ENCODE measurements at places on chromosomes 11 and 22.

DNA sequence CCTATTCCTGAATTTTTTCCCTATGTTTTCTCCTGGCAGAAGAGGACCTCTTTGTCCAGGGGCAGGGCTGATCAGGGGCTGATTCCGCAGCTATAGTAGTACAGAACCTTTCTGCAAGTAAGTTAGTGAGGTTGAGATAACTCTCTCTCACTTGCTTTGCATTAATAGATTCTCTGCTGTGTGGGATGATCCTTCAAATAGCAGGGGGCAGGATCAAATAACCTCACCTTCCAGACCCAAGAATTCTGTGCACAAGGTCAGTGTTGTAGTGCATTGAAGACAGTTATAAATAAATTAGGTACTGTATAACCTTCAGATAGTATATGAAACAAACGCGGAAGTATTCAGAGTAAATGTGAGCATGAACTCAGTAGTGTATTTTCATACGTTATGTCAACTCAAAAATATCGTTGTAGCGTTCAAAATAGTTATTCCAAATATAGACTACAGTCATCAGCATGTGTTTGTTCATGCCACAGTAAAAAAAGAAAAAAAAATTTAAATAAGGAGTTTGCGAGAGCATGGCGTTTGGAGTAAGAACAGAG is 278 bp downstream of the MMP26 start:
- no peak for DNase-seq

DNA sequence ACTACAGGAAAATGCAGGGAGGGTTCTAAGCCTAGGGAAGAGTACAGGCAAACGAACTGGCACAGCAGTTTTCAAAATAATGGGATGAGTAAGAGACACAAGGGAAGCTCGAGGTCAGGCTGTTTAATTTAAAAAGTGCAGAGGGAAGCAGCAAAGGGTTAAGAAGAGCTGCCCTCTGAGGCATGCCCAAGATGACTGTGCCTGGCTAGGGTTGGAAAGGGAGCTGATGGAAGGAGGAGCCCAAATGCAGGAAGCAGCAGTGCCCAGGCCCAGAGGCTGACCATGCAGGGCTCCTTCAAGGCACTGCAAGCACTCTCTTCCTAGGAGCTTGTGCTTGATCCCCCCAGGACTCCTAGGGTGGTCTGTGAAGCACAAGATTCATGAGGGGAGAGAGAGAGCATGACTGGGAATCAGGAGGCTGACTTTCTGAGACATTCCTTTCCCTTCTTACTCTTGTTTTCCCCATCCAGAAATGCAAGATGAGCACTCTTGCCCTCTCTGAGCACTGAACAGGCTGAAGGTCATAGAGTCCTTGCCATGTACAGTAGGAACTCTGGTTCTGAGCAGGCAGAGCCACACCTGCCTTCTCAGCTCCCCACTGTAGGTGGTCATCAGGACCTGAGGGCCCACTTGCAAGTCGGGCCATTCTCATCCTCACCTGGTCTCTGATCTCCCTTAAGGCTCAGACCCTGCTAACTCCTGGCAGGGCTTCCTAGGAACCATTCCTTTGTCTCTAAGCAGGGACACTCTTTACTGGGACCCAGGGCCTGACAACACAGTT is 46.7 kb upstream of the DRD2 start:
- DNase-seq = no peak

DNA sequence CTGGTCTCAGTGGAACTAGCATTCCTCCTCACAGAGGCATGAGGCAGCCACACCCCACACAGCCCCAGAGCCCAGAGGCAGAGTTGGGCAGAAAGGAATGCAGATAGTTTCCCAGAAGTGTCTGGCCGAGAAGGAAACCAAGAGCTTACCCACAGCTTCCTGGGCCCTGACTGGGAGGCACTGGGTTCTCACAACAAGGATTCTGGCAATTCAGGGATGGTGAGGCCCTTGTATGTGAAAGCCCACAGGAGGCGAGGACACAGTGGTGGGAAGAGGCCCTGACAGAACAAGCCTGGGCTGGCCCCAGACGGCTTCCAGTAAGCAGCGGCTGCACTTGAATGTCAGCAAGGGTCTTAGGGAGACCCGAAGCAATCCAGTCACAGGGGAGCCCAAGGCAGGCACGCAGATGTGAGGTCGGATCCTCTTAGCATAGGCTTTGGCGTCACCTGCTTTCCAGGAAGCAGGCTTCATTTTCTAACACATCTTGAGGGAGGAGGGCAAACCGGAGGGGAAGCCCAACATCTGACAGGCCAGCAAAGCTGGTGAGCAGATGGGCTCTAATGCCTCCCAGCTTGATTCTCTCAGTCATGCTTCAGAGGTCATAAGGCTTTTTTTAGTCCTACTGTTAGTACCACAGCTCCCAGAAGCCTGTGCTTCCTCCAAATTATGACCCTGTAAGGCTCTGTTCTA is 78.3 kb upstream of the AKIP1 start:
- DNase-seq = no peak

DNA sequence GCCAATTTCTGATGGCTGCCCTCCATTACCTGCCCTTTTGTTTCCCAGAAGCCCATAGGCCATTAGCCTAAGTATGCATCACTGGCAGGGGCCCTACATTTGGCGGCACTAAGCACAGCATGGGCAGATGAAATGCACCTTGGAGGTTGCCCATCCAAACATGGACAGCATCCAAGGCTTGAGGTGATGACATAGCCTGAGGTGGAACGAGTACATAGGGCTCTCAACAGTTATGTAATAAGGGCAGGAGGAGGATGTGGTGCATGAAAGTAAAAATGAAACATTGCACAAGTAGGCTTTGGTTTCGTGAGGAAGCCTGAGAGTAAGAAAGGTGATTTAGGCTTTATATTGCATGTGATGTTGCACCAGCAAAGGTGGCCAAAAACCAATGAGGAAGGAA is 148.1 kb downstream of the FAM76B start:
- DNase-seq = no peak

- no peak for DNase-seq
Measured at GRCh38 chr11:119357074-119357473, 10.6 kb upstream of the MFRP start.

GRCh38 chr11:20162824-20163782 is 2.8 kb upstream of the DBX1 start:
- DNase-seq = no peak

DNA sequence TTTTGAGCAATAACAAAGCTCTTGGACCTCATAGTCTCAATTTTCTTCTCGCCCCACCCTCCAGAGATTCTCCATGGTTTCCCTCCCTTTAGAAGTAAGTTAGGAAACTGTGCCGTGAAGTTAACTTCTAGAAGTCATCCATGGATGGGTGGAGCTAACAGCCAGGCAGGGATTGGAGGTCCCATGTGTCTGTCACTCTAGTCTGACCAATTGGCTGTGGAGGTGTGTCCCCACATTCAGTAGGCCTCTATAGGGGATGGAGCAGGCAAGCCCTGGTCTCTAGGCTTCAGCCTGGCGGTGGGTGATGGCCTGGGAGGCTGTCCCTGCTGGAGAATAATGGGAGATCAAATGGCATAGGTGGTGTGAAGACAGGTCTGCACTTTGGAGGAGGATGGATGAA is 50.7 kb downstream of the TP53I11 start:
- no peak for DNase-seq

DNA sequence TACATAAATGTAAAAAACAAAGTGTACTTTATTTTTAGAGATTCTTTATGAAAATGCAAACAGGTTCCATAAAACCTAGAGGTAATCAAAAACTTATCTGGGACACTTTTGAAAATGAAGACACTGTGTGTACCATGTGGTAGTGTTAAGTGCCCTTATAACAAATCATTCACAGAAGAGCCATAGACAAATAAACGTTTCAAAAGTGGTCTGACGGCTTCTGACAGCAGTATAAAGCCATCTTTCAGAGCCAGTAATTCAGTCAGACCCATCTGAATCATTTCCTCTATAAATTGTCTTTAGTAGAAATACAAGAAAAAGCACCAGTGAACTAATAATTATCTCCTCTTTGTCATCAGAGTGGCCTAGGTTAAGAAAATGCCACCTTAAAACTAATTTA is 100.0 kb downstream of the PAX6 start:
- no peak for DNase-seq

DNA sequence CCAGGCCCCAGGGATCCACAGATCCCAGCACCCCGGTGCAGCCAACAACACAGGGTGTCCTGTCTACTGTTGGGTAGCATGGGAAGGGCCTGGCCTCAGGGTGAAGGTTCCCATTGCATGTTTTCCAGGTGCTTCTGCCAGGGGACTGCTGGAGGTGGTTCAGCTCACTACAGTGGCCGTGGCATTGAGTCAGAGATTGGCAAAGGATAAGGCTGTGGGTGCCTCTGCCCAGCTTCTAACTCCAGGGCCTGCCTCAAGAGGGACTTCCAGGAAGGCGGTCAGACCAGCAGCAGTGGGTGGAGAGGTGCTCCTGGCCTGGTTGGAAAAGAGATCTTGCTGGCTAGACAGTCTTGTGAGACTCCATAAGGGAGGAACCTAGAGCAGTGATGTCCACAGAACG is 20.9 kb downstream of the CSNK1E start:
- no peak for DNase-seq

GRCh38 chr11:70477609-70478008 is 79.3 kb downstream of the CTTN start:
- no peak for DNase-seq

DNA sequence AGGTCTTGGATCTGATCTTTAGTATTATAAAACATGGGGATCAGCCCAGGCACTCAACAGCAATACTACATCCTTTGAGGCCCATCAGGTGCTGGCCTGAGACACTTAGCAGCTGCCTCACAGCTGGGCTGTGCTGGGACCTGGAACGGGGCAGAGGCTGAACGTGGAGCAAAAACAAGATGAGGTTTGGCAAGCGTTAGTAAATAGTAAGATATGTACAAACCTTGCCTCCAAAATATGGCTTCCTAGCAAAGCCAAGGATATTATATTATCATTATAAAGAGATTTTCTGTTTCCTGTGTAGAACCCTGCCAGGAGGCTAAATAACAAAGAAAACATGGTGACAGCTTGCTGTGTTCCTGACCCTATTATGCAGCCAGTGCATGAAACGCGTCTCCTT is 60.0 kb upstream of the SPON1 start:
- DNase-seq = no peak

DNA sequence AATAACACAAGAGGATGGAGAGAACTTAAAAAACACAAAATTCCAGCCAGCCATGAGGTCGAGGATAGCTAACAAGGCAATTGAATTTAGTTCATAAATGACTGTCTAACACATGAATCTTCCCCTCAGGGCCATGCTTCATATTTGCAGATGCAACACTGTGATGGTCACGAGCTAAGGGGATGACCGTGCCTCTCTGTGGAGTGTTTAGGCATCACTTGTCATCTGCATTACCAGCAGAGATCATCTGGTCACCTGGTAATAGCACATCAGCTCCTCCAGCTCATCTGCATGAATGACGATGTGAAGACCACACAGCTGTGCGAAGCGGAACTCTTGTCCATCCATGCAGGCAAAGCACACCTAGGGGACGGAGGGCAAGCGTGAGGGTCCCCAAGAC is 20.9 kb upstream of the SLC25A1 start:
- DNase-seq = no peak

- DNase-seq = no peak
Measured at GRCh38 chr11:121228851-121229250, 63.7 kb upstream of the SC5D start.

DNA sequence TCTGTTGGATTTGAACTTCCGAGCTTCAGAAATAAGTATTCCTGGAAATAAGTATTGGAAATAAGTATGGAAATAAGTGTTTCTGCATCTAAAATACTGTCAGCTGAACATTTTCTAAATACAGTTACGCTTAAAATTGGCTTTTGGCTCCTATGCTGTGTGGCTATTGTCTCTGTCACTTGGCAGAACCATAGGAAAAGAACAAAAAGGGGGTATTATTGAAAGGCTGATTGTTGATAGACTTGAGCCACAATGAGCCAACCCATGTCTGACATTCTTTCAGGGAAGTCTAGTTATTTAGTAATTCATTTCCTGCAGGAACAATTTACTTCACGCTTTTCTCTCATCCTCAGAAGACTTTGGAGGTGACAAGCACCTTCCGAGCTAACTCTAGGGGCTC is 32.5 kb upstream of the LARGE1 start:
- no peak for DNase-seq

DNA sequence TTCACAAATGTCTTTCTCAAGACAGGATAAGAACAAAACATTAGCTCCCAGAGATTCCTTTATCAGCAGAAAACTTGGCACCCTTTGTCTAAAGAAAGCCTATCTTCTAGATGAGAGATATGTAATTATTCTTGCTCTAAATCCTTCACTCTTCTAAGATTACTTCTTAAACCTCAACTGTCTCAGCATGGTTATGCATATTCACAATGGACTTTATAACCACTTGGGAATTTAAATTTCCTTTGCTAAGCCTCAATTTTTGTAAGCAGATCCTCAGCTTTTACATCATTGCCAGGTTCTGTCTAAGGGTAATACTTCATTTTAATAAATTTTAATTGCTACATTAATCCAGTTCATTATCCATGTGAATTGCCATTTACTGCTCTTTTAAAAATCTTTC is 433.6 kb upstream of the DDI1 start:
- DNase-seq = no peak

- DNase-seq = no peak
Measured at GRCh38 chr11:28878025-28878424, 769.8 kb downstream of the METTL15 start.

- DNase-seq = peak; percentile 38
Measured at GRCh38 chr22:37282385-37282677, at the start of gene CYTH4. Gene CYTH4 (plus strand): TSS chr22:37282508. CDS start chr22:37282570, 62 bp downstream.

GRCh38 chr11:131370090-131370751 is at the start of gene NTM:
Gene NTM (plus strand): TSS chr11:131370615.
- no peak for DNase-seq

GRCh38 chr11:133811850-133812685 is 33.2 kb downstream of the SPATA19 start:
- no peak for DNase-seq

DNA sequence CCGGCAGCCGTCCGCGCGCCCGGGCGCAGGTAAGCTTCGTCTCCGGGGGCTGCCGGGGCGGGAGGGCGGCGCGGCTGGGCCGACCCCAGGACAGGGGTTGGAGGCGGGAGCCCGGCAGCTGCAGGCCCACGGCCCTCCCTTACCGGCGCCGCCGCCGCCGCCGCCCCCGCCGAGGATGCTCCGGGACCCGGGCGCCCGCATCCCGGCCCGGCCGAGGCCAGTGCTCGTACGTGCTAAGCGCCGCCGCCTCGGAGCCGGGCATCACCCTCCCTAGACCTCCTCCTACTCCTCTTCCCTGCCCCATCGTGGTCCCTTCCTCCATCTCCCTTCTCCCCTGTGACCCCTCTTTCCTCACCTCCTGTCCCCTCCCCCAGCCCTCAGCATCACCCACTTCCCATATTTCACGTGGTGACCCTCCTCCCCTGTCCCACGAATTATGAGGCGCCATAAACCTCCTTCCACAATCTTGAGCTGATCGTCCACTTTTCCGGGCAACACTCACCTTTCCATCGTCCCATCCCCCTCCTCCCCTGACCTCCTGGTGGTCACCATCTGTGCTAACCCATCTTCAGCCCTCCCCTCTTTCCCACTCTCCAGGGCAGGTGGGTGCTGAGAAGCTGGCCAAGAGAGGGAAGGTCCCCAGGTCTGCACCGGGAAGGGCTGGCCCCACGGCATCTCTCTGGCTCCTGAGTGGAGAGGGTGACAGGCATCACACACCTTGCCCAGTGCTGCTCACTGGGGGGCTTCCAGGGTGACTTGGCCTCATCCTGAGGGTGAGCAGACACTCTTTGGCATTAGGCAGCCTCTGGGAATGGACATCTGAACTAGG is 612 bp downstream of the ASPHD2 start:
- DNase-seq = no peak

GRCh38 chr11:103995896-103996295 is 40.5 kb upstream of the DDI1 start:
- no peak for DNase-seq
